ENCODE measurements at places on chromosomes 7 and 10.

DNA sequence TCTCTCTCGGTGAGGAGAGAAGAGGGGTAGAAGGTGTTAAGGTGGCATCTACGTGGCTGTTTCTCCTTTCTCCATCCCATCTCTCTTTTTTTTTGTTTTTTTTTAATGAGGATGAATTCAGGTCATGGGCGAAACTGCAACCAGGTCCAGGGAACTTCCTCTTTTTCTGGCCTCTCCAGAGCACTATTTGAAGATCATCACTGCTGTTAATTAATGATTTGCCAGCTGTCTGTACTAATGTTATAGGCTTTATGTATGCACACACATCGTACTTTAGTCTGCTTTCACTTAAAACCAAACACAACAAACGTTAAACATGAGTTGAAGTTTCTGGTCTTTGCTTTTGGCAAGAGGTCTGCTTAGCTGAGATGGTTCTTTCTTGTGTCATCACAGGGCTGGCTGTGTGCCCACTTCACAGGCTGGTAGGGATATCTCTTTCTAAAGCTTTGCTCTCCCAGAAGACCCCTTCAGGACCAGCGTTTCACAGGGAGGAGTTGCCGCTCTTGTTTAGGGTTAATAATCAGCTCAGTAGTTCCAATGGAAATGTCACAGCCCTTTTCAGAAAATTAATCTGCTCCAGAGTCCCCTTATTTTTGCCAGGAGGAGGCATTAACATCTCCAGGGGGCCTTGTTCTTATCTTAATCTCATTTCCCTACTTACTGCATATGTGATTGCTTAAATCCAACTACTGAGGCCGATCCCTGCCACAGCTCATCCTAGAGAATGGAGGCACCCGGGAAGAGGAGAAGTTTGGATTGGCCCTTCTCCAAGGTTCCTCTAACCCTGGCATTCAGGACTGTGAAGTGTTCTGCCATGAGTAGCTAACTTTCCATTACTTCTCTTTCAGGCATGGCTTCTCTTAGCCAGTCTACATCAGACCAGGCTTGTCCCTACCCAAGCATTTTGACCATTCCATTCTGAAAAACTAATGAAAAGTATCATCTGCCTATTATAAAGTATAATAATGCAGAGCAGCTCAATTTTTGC, 273.9 kb upstream of the NFE2L3 start:
- DNase-seq: no peak

DNA sequence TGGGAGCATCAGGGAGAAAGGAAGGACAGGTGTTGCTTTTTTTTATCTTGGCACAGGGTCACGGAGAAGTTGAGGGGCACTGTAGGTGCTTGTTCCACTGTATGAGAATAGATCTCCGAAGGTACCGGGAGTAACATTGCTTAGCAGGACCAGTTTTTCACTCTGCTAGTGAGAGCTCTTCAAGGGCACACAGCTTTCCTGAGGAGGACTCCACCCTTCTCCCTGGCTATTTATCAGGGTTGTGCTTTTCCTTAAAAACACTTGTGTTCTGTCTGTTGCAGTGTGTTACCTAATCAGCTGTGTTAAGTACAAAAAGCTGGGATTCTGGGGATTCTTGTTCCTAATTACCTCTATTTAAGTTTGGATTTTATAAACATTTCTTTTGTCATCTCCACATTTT, 160.5 kb downstream of the SND1 start:
- no peak for DNase-seq

DNA sequence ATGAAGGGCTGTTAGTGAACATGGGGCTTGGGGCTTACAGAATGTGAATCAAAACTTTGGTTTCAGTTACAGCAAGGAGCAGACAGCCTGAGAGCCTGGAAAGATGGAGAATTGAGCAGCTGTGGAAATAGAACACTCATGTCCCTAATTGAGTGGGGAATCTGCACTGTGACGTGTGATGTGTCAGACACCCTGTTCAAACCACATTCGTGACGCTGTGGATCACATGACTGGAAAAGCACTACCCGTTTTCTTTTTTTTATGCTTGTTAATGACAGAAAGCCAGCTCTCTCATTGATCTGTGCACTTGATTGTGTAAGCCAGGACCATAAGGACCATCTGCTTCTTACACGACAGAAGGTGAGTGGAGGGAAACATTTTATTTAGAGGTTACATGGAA, 15.1 kb upstream of the TBX20 start:
- no peak for DNase-seq

- no peak for DNase-seq
These were observed 682 bp downstream of the TBXAS1 start for GRCh38 chr7:139829775-139830117.

DNA sequence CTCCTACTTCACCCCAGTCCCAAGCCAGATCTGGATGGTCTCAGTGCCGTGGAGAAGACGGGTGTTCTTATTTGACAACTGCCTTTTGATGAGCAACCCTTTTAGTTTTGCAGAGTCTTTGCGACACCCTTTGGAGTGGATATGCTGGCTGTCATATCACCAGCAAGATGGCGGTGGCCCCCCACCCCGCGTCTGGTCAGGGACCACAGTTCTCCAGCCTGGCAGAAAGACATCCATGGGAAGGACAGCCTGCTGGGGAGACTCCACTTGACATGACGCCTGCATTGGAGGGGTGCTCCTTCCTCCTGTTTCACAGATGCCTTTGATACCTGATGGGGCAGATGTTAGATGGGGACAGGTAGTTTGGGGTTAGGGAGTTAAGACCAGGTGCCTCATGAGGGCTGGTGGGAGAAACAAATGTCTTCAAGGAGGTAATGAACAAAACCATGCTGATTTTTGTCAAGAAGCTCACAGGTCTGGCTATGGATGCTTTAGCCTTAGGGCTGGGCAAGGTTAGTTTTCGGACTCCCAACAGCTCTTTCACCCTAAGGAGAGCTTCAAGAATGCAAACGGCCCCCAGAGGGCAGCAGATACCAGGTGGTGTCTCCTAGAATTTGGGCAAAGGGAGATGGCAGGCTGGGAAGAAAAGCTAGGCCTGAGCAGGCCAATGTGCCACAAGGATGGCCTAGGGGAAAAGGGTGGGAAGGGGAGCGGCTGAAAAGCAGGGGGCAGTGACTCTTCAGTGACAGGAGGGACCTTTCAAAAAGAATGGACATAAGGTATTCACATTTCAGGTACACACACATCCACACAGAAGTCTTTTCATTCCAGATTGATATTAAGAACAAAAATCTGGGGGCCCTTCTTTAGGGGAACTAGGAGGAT, 95.2 kb downstream of the CLEC2L start:
- peak; percentile 28 for DNase-seq

GRCh38 chr7:157502701-157503111, 165.9 kb downstream of the DNAJB6 start:
- no peak for DNase-seq

GRCh38 chr10:99965700-99966099, 44.0 kb downstream of the DNMBP start:
- DNase-seq: no peak

DNA sequence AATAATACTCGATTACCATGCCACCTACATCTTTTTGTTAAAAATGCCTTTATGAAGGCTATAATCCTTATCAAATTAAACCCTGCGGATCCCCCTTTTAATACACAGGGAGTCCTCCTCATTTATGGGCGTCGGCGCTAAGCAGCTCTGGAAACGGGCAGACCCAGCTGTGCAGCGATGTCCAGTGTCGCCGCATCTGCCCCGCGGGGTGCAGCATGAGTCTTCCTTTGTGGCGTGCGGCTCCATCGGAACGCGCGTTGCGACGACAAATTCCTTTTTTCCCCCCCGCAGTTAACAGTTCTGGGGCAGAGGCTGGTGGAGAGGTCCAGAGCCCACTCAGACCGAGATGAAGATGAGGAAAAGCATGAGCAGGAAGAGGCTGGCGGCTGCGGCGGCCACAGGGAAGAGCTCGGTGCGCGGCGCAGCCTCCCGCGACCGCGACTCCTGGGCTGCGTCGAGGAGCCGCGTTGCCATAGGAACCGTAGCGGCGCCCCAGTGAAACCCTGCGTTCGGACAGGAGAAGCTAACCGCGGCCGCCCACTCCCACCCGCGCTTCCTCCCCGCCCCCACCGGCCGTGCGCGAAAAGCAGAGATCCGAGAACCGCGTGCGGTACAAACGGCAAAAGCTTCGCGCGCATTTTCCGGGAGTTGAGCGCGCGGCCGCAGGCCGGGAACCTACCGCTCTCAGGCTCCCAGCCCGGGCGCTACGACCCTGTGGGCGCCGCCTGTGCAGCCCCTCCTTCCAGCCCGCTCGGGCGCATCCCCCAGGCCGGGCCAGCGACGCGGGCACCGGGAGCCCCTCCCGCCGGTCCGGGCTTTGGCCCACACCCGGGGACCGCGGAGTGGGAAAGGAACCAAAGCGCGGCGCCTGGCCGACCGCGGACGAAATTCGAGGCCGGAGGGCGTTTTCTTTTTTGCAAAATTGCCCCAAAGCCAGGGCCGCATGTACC, 130.6 kb downstream of the SPAG6 start:
- no peak for DNase-seq

- DNase-seq: no peak
These were observed 178.5 kb downstream of the NRP1 start for GRCh38 chr10:33155720-33156638.

GRCh38 chr7:116653204-116653603, 18.8 kb upstream of the MET start:
- peak; percentile 79 for DNase-seq

DNA sequence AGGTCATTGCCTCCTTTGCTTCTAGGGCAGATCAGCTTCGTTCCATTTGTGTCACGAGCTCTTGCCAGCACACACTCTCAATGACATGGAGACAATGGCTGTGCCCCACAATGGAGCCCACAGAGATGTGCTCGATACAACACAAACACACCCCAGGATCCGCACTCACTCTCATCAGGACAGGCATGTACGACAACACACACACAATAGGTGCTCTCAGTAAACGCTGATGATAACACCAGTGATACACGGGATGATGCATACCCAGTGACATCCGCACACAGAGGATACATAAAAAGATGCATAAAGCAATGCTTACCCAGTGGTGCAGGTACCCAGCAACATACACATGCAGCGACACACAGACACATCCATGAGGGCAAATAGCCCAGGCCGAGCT, 61.2 kb upstream of the LBX1 start:
- DNase-seq: no peak

- no peak for DNase-seq
These were observed 134.1 kb downstream of the ADARB2 start for GRCh38 chr10:1603181-1603580.
